ENCODE measurements at places on chromosomes 2 and 18.

- no peak for DNase-seq
Measured at GRCh38 chr2:76558157-76558556, 847.4 kb upstream of the GCFC2 start.

DNA sequence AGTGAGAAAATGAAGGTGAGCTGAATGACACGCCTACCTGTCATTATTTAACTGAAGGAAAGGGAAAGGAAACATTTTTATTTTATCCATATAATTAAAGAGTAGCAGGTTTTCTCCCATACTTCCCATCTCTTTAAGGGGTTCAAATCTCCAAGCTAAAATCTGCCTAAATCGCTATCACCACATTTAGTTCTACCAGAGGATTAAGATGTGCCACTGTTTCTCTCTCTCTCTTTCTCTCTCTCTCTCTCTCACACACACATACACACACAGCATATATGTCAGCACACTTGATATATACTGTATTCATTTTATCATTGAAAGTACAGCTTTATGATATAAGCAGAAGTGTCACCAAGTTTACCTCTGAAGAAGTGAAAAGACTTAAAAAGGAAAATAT lies 3.1 kb downstream of the WIPF1 start:
- DNase-seq = no peak

- DNase-seq = no peak
Measured at GRCh38 chr2:237411683-237412423, 2.1 kb downstream of the COL6A3 start.

DNA sequence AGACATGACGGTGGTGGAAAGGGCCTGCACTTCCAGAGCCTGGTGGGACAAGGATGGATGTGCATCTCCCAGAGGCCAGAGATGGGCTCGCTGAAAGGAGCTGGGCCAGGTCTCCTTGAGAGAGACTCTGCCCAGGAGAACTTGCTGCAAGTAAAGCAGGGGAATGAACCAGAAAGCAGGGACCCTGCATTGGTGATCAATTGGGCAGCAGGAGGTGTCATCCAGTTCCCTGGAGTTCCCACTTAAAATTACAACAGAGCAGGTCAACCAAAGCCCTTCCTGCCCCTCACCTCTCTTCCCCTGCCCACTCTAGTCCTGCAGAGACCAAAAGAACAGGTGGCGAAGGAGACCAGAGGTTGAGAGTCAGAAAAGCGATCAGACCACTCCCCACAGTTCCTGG lies 69.7 kb upstream of the CAB39 start:
- no peak for DNase-seq

DNA sequence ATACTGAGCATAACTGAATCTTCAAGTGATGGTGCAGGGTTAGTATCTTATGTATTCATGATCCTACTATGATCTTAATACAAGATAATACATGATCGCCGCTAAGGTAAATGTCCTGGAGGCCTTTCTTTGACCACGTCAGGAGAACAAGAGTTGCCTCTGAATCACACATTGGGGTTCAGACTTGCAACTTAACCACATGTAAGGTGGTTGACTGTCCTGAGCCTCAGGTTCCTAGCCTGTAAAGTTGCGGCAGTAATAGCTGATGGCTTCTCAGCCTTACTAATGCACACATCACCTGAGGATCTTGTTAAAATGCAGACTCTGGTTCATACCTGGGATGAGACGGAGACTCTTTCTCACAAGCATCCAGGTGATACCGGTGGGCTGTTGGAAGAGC lies 112.5 kb downstream of the MGAT5 start:
- DNase-seq = no peak

DNA sequence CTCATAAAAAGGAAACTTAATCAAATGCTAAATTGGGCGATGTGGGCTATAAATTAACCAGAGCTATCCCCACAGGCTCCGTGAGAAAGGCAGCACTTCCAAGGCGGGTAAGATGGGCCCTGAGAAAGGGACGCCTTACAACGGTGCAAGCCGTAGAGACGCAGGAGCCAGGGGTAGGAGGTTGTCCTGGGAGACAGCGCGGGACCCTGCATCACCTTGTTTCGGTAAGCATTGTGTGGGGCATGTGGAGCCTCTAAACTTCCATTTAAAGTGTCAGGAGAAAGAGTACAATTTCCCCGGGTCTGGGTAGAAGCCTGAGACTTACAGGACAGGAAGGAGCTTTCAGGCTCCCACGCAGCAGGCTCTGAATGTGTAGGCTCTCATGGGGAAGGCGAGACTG lies 1.2 kb upstream of the PER2 start:
- DNase-seq = no peak

DNA sequence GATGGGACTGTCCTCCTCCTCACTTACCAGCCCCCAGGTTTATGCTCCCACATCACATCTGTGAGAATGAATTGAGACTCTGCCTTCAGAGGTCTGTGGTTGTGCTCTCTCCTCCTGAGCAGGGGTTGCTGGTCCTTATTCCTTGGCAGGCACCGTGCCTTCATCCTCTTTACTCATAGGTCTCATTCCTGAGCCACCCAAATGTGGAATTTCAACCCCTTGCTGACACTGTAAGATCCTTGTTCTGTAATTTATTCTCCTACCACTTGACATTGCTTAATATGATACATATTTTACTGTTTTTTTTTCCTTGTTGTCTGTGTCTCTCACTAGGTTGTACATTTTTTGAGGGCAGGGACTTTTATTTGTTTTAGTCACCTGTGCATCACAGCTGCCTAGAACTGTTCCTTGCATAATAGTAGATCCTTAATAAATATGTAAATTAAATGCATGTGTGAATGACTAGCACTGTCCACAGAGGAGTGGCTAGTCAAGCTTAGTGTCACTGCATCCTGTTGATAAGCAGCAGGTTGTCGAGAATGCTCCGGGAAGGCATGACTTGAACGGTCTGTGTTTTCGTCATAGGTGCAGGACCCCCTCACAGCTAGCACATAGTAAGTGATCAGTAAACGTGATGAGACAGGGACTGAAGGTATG lies 180.6 kb downstream of the ZNF407 start:
- no peak for DNase-seq

GRCh38 chr2:167553635-167554034 lies 665.4 kb downstream of the XIRP2 start:
- no peak for DNase-seq

DNA sequence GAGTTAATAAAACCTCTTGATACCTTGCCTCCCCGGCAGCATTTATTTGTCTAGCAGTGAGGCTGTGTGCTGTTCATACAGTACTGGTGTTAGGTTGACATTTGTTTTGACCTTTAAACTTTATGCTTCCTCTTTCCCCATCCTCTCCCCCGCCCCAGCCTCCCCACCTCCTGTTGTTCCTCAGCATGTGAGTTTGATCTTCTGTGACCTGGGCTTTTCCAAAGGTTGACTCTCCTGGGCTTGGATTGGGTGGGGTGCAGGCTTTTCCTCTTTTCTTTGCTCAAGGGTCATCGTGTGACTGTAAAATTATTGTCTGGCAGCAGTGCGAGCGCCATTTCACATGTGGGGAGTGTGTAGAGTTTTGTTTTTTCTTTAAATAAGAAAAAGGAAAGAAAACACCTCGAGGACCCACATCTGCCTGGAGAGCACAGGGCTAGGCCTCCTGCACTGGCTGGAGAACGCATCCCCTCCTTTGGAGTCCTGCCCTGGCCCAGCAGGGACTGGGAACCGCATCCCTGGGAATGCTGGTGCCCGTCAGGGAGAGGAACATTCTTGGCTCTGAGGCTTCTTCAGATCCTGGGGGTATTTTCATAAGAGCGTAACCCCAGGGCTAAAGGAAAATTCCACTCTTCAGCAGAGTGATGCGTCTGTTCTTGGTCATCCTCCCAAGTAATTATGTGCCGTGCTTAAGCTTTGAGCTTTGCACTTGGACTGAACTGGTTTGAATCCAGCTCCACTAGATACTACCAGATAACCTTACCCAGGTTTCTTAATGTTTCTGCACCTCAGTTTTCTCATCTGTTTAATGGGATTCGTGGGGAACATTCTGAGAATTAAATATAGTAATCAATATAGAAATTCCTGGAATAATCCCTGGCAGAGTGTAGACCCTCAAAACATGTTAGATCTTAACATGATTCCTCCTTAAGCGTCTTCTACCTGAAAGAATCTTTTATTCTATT lies 91.5 kb downstream of the SETBP1 start:
- no peak for DNase-seq

- DNase-seq = peak; percentile 49
Measured at GRCh38 chr2:237662671-237663093, 35.3 kb downstream of the LRRFIP1 start.

DNA sequence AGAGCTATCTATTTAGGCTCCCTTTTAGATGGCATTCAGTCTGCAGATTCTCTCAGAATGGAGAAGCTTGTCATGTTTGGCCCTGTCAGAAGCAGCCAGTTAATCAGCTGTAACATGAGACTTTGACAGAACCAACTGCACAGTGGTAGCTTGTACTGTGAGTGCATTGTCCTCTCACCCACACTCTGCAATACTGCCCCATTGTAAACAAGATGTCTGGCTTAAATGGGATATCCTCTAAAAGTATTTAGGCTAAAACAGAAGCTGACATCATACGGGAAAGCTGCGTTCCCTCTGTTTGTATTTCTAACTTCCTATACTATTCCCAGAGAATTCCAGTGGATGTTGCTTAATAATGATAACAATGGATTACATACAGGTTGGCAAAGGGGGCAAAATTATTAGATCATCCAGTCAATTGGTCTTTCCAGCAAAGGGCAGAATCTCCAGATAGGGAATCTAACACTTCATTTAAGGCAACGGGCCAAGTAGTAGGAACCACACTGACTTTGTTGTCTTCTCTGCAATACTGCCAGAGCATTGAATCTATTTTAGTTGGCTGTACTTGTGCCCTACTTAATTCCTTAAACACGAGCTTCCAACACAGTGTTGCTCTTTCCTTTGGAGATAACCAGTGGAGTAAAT lies 15.4 kb upstream of the STAT4 start:
- DNase-seq = no peak

GRCh38 chr2:71538656-71539265 lies 85.4 kb downstream of the DYSF start:
- no peak for DNase-seq

GRCh38 chr2:96503637-96504243 lies 1.4 kb downstream of the NEURL3 start:
- DNase-seq = no peak

DNA sequence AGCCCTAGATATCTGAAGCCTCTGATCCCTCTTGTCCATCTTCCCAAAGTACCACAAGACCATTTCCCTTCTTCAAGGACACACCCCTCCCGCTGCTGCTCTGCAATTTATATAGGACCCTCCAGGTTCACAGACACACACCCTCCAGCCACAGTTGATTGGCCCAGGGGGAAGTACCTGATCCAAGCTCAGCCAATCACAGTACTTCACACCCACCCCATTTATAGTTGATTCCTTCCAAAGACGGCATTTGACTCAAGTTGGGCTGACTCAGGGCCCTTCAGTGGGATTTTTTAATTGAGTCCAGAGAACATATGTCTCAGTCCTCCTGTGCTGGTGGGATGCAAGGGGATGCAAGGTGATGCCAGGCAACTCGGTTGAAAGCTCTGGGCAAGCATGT lies 59.2 kb downstream of the GYPC start:
- no peak for DNase-seq

DNA sequence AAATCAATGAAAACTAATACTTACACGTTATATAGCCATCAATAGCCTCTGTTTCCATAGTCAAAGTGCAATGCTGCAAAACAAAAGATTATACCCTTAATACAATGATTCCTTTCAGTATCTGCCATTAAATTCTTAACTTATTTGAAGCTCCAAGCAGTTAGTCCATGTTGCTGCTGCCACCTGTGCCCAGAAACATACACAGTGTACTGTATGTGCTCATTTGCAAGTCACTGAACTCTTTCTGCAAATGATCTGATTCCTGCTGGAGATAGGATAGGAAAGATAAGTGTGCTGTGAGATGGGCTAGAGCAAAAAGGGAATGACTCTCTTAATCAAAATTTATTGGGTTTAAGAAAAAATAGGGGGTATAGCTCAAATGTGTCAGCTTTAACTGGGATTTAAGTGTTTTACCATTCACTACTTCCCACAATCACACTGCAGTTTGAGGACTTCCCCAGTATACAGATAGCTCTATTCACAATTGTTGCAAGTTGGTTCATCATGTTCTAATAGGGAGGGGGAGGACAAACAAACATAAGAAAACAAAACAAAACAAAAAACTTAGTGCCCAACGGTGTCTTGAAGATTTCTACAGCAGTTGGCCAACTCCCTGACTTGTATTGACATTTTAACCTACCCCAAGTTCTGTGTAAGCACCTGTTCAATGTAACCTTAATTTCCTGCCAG lies 2.7 kb downstream of the IKZF2 start:
- no peak for DNase-seq

DNA sequence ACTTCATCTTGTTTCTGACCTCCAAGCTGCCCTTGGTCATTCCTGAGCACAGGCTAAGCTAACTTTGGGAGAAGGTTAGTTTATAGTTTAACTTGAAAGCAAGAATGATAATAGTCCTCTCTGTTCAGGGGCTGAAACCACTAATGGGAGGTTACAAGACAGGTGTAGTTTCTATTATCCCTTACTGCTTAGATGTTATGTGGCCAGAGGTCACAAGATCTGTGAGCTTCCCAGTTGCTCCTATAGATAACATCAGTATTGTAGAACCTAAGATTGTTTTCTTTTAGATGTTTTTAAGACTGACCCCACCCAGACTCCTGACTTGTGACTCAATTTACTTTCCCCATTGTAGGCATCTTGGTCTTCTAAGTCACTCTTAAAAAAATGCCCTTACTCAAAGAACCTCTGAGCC lies 94.8 kb upstream of the LPIN2 start:
- no peak for DNase-seq

- DNase-seq = no peak
Measured at GRCh38 chr18:65544701-65545100, 206.1 kb upstream of the CDH7 start.

GRCh38 chr2:127887082-127887775 lies 1.5 kb upstream of the AMMECR1L start:
- no peak for DNase-seq

DNA sequence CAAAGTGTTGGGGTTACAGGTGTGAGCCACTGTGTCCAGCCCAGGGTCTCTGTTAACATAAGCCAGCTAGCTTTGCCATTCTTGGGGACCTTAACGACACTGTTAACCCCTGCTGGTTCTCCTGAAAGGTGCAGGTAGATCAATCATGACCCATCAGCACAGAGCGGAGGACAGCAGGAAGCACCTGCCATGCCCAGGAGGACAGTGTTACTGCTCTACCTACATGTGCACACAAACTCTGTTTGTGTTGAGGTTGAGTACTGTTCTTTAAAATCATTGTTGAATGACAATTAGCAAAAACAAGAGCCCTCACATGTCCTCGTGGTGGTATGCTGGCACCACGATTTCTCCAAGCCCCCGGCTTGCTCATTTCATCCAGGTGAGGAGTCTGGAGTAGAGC lies 120.9 kb downstream of the FAM210A start:
- no peak for DNase-seq

GRCh38 chr18:42258301-42258965 lies 303.4 kb downstream of the PIK3C3 start:
- DNase-seq = no peak

GRCh38 chr2:114628481-114628880 lies 186.0 kb downstream of the DPP10 start:
- no peak for DNase-seq

DNA sequence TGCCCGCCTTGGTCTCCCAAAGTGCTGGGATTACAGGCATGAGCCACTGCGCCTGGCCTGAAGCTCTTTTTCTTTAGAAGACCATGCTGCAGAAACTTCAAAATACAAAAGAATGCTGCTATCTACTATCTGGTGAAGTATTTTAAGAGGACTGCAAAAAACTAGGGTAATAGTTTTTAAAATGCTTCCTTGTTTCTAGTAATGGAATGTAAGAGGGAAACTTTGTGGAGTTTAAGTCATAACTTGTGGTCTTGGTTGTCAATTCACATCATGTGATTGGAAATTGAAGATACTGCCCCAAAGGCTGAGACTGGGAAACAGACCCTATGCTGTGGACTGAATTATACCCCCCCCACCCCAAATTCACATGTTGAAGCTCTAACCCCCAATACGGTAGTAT lies 68.3 kb downstream of the B3GNT2 start:
- no peak for DNase-seq

Measured in progenitor cell of endocrine pancreas (in vitro differentiated cells).